ENCODE measurements at places on chromosomes 2 and 18.

DNA sequence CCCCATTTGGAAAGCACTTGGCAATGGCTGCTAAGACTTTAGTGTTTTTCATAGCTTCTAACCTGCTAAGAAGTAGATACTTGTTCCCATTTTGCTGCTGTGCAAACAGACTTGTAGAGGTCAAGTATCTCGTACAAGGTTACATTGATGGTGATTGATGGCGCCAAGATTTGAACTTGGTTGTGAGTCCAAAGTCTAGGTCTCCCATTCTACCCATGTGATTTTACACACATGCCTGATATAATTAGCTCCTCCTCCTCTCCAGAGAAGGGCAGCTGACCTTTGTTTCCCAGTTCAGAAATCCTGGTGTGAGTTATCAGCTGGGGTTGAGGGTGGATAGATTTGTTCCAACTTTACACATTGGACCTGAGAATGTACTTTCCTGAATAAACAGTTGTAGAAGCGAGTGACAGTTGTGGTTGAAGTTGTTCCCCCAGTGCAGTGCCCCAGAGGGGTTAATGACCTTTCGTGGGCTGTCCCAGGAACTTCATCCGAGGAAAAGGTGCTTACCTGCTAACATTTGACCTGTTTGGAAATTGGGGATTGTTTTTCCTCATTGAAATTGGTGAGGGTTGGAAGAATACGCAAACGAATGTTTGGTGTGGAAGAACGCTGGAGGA lies 10.4 kb downstream of the TCF7L1 start:
- no peak for DNase-seq

DNA sequence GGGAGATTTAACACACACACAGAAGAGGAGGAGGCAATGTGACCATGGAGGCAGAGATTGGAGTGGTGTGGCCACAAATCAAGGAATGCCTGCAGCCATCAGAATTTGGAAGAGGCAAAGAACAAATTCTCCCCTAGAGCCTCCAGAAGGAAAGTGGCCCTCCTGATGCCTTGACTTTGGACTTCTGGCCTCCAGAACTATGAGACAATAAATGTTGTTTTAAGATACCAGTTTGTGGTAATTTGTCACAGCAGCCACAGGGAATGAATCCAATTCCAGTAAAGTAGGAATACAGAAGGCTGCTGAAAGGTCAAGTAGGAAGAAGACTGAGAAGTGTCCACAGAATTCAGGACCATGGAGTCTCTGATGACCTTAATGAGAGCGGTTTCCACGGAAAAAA lies 18.1 kb downstream of the PAIP2B start:
- no peak for DNase-seq

GRCh38 chr18:45284851-45285250 lies 330.4 kb upstream of the SLC14A2 start:
- no peak for DNase-seq

GRCh38 chr2:232368311-232368731 lies 10.2 kb upstream of the ALPP start:
- no peak for DNase-seq

DNA sequence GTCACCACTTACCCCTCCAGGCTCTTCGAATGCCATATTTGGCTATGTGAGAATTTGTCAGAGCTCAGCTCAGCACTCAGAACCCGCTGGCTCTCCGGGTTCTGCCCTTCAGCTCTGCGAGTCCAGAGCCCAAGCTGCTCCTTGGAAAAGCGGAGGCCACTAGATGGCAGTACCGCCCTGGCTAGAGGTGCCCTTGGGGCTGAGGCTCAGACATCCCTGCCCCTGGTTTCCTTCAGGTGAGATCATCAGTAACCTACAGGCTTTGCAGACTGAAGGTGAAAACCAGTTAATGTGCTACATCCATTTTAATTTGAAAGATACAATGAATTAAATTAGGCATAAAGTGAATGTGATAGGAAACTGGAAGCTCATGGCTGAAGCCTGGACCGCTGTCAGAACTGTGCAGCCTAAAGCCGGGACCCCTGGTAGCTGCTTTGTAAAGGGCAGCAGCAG lies 285.6 kb downstream of the AGAP1 start:
- peak; percentile 54 for DNase-seq

DNA sequence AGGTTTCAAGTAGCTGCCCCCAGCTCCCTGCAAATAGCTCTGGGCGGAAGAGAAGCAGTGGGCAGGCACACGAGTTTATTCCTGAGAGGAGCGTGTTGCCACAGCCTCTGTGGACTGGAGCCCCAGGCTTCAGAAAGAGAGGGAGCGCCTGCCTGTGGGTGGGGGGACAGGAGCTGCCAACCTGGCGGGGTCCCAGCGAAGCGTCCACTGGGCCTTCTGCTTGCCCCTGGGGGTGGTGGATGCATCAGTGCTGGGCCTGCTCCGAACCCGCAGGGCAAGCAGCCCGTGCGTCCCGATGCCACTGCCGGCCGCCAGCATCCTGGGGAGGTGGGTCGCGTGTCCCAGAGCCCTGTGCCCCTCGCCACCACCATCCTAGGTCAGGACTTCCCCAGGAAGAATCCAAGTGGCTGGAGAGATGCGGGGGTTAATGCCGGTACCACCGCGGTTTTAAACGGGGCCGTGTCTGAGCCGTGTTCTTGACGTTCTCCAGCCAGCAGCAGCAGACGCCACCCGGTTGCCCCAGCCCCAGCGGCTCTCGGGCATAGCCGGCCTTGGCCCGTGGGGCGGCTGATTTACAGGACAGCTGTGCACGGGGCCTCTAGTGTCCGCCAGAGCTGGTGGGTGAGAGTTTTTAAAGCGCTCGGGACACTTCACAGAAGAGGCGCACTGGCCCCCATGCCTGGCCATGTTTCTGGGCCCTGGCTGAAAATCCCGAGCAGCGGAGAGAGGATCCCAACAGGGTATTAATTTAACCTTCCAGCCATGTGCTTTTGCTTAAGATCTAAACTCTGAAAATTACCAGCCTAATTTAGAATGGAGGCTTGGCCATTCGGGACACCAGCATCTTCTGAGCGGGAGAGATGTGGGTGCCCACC lies 84.7 kb downstream of the NFATC1 start:
- no peak for DNase-seq

DNA sequence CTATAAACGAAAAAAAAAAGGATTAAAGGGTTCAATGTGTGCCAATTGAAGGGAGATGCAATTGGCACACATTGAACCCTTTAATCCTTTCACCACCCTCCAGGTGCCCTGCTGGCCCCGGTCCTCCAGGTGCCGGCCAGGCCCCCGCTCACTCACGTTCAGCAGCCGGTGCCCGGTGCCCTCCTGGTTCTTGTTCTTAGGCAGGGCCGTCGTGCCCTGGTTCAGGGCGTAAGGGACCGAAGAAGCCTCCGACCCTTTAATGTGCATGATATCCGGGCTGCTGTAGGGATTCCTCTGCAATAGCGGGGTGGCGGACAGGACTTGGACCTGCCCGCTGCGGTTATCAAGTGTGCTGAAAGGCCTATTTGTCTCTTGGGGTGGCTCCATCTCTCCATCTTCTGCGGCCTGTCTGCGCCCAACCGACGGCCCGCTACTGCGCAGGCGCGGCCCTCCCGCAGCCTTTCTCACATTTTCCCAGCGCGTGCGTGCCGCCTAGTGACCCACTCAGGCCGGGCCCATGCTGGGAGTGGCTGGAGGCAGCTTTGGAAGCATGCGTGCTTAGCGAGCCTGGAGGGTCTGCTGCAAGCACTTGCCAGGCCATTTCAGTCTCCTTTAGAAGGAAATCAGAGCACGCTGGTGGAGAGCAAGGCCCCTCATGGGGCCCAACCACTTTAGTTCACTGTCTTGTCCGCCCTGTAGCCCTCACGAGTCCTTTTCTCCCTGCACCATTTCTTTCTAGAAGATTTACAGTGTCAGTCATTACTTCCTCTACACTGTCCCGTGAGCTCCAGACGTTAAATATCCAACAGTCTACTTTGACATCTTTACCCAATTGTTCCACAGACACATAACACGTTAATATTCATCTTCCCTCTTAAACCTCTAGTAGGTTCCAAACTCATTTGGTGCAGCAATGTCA lies 24.3 kb downstream of the TMEM237 start:
- no peak for DNase-seq

DNA sequence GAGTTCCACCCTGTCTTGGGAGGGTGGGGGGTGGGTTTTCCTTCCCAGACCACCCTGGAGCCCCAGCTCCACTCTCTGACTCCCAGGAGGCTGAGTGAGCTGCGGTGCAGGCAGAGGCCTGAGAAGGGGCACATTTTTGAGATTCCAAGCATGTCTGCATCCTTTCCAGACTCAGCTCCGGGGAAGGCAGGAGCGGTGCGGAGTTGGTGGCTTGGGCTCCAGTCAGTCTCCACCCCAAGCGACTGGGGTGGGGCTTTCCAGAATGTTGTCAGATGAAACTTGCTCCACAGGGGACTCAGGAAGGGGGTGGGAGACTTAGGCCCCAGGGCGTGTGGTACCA lies 44.2 kb upstream of the HS6ST1 start:
- no peak for DNase-seq

DNA sequence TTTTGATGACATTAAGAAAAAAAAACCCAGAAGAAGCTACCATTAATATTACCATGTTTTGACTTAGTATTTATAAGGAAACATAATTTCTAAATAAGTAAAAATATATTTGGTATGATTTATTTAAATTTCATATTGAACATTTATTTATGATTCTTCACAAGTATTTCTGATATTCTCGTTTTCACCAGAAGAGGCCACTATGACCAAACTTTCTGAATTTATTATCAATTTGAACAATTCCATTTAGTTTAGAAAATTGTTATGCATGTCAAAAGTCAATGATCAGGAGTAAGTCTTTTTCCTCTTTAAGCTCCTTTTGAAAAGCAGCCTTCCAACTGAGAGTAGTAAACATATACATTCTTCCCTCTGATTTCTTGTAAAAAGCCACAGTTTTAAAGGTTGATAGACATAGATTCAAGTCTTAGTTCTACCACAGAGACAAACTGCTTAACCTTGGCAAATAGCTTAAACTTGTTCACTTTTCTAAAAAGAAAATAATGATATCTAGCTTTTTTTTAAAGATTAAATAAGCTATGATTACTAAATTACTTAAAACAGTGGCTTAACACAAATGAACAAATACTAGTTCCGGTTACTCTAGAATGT lies 329.9 kb downstream of the TRIB2 start:
- DNase-seq, result no peak

DNA sequence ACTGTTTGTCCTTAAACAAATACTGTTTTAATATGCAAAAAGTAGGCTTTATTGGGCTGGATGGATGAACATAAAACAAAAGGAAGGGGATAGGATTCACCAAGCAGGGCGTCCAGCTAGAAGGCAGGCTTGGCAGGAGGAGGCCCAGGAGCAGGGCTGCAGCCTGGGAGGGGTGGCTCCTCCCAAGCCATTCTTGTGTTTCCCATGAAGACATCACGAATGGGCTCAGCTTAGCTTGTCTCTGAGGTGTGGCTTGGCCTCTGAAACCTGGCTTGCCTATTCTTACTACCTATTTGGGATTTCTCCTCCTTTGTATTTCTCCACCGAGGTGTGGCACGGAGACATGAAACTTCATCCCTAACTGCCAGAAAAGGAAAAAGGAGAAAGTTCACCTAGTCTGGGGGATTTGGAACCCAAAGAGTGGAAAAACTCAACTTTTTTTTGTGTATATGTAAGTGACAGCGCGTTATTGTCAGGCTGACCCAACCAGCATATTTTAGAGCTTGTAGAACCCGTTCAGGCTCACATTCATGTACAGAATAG lies 481.9 kb upstream of the SPRED2 start:
- no peak for DNase-seq

DNA sequence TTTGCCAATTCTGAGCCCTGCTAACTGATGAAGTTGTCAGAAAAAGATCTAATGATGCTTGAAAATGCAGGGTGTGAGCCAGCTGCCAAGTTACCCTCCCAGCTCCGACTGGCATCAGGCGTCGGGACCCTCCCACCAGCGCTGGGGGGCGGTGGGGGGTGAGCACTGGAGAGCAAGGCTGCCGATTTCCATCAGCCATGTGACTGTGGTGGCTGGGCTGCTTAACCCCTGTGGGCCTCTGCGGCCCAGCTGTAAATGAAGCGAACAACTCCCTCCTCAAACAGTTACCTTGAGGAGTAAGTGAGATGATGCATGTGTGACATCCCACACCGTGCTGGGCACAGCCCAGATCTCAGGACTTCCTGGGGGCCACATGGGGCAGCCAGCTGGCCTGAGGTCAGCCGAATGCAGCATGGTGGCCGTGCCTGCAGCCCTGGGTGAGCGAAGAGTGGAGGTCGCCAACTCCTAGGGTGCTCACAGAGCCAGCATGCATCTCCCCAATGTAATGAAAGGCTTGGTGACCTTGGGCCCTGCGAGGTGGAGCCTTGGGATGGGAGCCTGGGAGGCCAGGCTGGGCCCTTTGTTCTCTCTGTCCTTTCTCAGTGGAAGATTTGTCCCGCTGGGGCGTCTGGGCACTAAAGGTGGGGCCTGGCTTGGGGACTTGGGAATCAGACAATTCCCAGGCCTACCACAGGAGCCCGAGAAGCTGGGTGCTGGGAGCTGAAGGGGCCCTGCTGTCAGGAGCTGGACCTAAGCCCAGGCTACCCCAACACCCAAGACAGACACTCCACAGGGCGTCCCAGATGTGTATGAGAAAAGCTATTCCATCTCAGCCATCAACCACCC lies 25.1 kb downstream of the CIB4 start:
- no peak for DNase-seq

DNA sequence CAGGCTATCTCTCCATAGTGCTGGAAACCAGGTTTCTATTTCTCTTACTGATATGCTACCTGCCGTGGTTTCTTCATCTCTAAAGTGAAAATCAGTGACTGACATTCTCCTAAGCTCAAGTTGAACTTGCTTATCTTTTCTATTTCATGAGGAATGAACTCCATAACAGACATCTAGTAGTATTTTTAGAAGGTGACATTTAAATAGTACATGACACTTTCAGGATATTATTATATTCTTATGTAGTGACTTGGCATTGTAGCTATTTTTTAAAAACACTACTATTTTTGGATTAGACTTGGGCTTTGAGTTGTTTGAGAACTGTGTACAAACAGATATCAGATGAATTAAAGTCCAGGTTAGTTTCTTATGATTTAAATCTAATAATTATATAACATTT lies 1381.8 kb downstream of the DSC3 start:
- no peak for DNase-seq

DNA sequence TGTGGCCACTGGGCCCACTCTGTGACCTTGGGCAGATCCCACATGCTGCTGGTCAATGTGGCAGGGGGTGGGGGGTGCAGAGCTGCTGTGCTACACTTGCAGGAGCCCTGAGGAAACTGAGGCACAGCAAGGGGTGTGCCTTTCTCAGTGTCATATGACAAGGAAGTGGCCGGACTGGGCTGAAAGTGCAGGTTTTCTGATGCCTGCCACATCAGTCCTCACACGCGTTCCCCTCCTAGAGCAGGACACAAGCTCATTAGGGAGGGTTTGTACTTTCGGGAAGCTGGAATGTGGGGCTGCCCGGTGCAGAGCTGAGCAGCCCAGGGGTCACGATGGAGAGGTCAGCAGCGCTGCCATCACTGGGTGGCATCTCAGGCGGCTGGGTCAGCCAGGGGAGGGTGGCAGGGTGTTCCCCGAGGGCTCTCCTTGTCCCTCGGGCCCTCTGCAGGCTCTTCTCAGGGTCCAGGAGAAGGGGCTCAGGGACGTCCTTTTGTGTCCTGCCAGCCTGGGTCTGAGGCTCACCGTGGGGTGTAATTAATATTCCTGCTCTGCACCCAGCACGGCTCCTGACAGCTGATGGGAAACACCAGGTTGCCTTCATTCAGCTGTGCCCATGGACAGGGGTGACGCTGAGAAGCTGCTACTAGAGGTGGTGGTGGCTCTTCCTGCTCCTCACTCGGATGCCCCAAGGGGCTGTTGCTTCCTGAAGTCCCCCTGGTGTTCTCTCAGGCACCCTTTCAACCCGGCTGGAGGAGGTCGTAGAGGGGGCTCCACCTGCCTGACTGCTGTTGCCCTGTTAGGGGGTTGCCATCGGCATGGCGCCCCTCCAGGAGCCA lies 62.1 kb upstream of the HDAC4 start:
- no peak for DNase-seq

Measured in stimulated activated CD4-positive, alpha-beta T cell treated with anti-CD3 and anti-CD28 coated beads, TNF-alpha, amount 100 ng/mL, for 48 hours (primary cell).